ENCODE measurements at places on chromosomes 11 and 22.

DNA sequence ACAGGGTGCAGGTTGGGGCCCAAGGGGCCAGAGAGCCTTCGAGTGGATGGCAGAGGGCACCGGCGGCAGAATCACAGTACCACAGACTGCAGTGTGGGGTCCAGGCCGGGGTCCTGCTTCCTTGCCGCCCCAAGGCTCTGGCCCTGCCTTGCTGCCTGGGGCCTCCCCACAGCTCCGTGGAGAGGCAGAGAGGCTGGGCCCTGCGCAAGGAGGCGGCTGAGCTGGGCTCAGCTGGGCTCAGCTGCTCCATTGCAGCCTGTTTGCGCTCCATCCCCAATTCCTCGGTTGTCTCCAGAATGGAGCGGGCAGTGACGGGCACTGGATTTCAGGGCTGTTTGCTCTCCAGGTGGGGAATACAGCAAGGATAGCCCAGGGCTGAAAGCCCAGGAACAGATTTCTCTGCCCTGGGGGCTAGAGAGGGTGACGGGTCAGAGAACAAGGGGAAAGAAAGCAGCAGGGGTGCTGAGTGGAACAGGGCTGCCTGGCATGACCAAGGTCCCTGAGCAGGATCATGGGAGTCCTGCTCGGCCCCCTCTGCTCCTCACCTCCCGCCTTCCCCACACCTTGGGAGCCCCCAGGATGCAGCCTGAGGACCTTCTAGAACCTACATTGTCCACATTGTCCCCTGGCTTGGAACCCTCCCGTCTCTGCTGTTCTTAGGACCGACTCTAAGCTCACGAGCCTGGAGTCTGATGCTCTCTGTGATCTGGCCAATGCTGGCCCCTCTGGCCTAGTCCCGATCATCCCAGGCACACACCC is 18.9 kb downstream of the MRGPRG start:
- DNase-seq = no peak

- no peak for DNase-seq
Observed at GRCh38 chr11:104078995-104079394, 42.6 kb downstream of the DDI1 start.

DNA sequence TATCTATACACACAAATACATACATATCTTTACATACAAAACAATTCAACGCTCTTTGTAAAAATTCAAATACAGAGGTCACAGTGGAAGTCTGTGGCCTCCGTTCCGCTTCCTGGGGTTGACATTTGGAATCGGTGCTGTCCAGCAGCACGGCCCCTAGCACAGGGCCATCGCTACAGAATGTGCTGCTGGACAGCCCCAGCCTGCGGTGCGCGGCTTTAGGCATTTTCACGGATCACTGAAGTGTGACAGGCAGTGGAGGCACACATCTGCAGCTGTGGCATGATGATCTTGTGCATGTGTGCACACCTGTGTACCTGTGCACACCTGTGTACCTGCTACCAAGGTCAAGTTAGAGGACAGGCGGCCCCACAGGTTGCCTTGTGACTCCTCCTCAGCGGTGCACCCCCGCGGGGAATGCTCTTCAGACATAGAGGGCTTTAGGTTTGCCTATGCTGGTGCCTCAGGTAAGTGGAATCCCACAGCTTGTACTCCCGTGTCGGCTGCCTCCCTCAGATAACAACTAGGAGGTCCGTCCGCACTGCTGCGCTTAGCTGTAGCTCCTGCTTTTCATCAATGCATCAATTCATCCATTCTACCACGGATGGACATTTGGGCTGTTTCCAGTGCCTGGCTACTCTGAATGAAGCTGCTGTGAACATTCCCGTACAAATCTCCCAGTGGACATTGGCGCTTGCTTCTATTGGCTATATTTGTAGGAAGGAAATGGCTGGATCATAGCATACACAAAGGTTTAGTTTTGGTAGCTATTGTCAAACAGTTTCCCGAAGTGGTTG is 29.9 kb downstream of the GAL start:
- no peak for DNase-seq

- no peak for DNase-seq
Observed at GRCh38 chr11:59800390-59801025, 10.1 kb downstream of the MRPL16 start.

- DNase-seq = peak; percentile 57
Observed at GRCh38 chr11:125923012-125923579, 18.8 kb downstream of the DDX25 start.

DNA sequence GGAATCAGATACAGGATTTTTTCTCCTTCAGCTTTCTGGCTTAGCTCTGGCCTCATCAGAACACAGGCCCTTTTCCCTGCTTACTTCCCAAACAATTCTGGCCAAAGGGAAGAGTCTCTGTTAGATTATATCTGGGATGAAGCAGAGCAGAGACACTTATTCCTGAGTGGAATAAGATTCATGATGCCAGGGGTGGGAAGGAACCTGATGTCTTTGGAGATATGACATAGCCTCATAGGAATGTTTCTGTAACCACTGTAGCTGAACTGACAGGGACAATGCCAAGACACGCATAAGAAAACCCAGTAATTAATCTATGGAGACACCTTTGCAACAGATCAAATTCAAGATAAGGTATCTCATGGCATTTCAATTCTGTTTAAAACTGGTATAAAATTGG is 177.1 kb upstream of the RAG2 start:
- DNase-seq = peak; percentile 16

- no peak for DNase-seq
Observed at GRCh38 chr11:11486002-11486401, 133.0 kb upstream of the CSNK2A3 start.

DNA sequence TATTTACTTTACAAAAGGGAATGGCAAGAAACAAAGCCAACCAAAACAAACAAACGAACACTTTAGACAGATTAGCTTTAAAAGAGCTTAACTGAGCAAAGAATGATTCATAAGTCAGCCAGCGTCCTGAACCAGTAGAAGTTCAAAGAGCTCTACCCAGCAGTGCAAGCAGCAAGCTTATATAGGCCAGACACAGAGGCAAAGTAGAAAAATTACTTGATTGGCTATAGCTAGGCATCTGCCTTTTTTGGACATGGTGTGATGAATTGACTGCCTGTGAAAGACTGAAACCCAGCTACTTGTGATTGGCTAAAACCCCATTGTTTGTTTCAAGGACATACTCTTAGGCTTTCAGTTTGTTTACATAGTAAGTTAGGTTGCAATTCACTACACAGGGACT is 2120.0 kb upstream of the RAG2 start:
- DNase-seq = no peak

All from fibroblast of skin of abdomen (primary cell).